Breast epithelium (tissue), 4 donors: ENCODE measurements at places on chromosomes 2 and 18. TPM values are rescaled to one million over a fixed set of nuclear protein-coding genes. Genes with fewer than 3 reads are reported as not detected.

DNA sequence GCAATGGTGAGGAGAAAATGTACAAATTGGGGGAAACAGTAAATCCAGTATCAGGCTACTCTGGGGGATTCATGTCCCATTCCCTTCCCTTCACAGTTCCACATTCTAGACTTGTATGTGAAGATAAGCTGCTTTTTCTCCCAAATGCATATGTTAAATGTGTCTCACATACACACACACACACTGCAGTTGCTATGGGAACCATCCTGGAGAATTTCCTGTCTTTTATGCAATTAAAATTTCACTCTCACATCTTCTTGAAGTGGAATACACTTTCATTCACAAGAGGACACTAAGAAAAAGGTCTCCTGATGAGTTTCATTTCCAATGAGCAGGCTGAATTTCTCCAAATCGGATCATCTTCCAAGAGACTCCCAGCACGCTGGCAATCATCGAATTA, 366.0 kb downstream of the LRATD1 start:
- no peaks in the 10 kb centered on the region for H3K27me3 ChIP-seq
- no peak for DNase-seq
- H3K4me3 ChIP-seq = no peak overlapping the region
- H3K36me3 ChIP-seq = no peaks in the 10 kb centered on the region
- H3K4me1 ChIP-seq = no peaks in the 10 kb centered on the region

The FHOD3 gene
- 13.0 TPM for total RNA-seq

DNA sequence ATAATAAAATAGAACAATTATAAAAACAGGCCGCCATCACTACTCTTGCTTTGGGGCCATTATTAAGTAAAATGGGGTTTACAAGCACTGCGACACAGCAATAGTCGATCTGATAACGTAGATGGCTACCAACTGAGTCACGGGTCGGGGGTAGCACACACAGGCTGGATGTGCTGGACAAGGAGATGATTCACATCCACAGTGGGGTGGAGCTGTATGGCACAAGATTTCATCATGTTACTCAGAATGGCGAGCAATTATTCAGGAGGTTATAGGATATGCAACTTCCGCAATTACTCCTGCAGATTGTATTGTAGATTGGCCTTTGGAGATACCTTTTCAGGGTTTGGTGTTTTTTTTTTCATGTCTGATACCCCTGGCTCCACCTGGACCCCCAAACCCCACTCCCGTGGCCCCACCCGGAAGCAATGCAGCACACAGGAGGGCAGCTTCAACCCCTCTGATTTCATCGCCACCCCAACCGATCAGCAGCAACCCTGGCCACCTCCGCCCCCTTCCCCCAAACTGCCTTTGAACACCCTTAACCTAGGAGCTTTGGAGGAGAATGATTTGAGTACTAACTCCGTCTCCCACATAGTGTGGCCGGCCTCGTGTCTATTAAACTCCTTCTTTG, 21.4 kb upstream of the MLPH start:
- no peaks in the 10 kb centered on the region for H3K36me3 ChIP-seq
- no peak overlapping the region for H3K27ac ChIP-seq
- DNase-seq = no peak
- no peak overlapping the region for H3K4me3 ChIP-seq

GRCh38 chr2:18639756-18640453, 50.5 kb upstream of the NT5C1B start:
- no peak overlapping the region for H3K4me3 ChIP-seq
- H3K4me1 ChIP-seq = no peaks in the 10 kb centered on the region
- no peaks in the 10 kb centered on the region for H3K36me3 ChIP-seq
- no peaks in the 10 kb centered on the region for H3K27me3 ChIP-seq

- H3K27me3 ChIP-seq = no peaks in the 10 kb centered on the region
- no peaks in the 10 kb centered on the region for H3K36me3 ChIP-seq
- H3K4me3 ChIP-seq = no peak overlapping the region
- H3K27ac ChIP-seq = peak overlapping the region; percentile 60
- H3K4me1 ChIP-seq = peaks cover 18% of the 10 kb centered on the region
- DNase-seq = no peak
These were observed 86.9 kb upstream of the RBBP8 start for GRCh38 chr18:22846088-22846683.

- H3K27me3 ChIP-seq = no peaks in the 10 kb centered on the region
- no peak overlapping the region for H3K4me3 ChIP-seq
- no peak overlapping the region for H3K27ac ChIP-seq
- no peaks in the 10 kb centered on the region for H3K36me3 ChIP-seq
- no peaks in the 10 kb centered on the region for H3K4me1 ChIP-seq
- DNase-seq = peak; percentile 30
These were observed 120.1 kb downstream of the CACNB4 start for GRCh38 chr2:151978709-151979108.

DNA sequence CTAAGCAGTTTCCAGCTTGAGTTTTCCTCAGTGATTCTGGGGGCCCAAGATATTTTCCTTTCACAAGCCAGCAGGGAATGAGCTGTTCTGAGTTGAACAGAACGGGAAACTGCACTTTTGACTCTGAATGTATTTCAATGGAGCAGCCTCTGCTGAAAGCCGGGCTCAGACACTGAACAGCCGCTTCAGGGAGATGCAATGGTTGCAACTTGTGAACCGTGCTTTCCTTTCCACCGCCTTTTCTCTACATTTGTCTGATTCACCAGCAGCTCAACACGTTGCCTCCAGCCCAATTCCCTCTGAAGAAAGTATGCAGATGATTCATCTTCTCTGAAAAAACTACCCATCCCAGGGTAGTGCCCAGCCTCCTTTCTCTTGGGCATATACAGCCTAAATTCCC, 119.3 kb upstream of the PKDCC start:
- H3K27ac ChIP-seq = no peak overlapping the region
- H3K36me3 ChIP-seq = no peaks in the 10 kb centered on the region
- no peaks in the 10 kb centered on the region for H3K4me1 ChIP-seq
- H3K4me3 ChIP-seq = no peak overlapping the region
- no peaks in the 10 kb centered on the region for H3K27me3 ChIP-seq

GRCh38 chr2:226185616-226186211, 613.9 kb downstream of the IRS1 start:
- H3K4me3 ChIP-seq = no peak overlapping the region
- H3K36me3 ChIP-seq = no peaks in the 10 kb centered on the region
- DNase-seq = no peak
- H3K4me1 ChIP-seq = no peaks in the 10 kb centered on the region
- no peaks in the 10 kb centered on the region for H3K27me3 ChIP-seq

- no peak overlapping the region for H3K4me3 ChIP-seq
- no peaks in the 10 kb centered on the region for H3K27me3 ChIP-seq
- H3K27ac ChIP-seq = no peak overlapping the region
- no peak for DNase-seq
- no peaks in the 10 kb centered on the region for H3K4me1 ChIP-seq
These were observed 15.0 kb downstream of the MGAT4A start for GRCh38 chr2:98715812-98716451.

DNA sequence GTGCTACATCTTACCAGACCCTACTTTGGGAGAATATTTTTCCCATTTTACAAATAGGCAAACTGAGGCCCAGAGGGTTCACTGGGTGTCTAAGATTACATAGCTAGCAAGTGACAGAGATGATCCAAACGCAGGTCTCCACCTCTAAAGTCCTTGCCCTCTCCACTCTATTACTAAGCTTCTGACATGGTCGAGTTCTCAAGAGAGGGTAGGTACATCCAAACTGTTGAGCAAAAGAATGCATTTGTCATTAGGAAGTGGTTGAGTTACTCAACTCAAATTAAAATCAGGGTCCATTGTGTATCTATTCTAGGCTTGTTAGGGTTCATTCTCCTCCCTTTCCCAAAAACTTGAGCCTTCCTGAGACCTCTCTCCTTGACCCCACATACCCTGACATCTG, 680.6 kb upstream of the FANCL start:
- no peak overlapping the region for H3K4me3 ChIP-seq
- DNase-seq = no peak
- H3K27me3 ChIP-seq = no peaks in the 10 kb centered on the region
- no peaks in the 10 kb centered on the region for H3K36me3 ChIP-seq
- H3K4me1 ChIP-seq = no peaks in the 10 kb centered on the region
- H3K27ac ChIP-seq = no peak overlapping the region

DNA sequence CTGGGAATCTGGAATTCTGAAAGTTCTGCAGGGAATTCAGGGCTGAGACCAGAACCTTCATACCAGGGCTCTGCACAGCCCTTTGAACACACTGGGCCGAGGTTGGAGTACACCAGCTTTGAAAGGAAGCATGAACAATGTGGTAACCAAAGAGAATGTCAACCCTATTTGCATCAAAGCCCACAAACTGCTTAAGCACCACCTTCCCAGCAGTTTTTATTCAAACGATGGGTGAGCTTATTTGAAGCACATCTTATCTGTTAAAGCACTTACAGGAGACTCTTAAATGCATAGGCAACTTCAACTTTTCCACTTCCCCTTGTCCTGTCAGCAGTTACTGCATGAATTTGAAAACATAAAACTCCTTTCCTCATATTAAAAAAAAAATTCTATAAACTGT, 96.6 kb downstream of the TXNL1 start:
- no peaks in the 10 kb centered on the region for H3K36me3 ChIP-seq
- no peak overlapping the region for H3K27ac ChIP-seq
- DNase-seq = no peak
- no peak overlapping the region for H3K4me3 ChIP-seq
- H3K27me3 ChIP-seq = no peaks in the 10 kb centered on the region

GRCh38 chr2:229566370-229566769, 148.0 kb downstream of the DNER start:
- H3K36me3 ChIP-seq = no peaks in the 10 kb centered on the region
- no peak overlapping the region for H3K27ac ChIP-seq
- no peaks in the 10 kb centered on the region for H3K27me3 ChIP-seq
- no peak for DNase-seq

- H3K4me1 ChIP-seq = no peaks in the 10 kb centered on the region
- H3K4me3 ChIP-seq = no peak overlapping the region
- no peaks in the 10 kb centered on the region for H3K36me3 ChIP-seq
- H3K27me3 ChIP-seq = no peaks in the 10 kb centered on the region
- H3K27ac ChIP-seq = no peak overlapping the region
These were observed 16.6 kb upstream of the APCDD1 start for GRCh38 chr18:10437837-10438236.

DNA sequence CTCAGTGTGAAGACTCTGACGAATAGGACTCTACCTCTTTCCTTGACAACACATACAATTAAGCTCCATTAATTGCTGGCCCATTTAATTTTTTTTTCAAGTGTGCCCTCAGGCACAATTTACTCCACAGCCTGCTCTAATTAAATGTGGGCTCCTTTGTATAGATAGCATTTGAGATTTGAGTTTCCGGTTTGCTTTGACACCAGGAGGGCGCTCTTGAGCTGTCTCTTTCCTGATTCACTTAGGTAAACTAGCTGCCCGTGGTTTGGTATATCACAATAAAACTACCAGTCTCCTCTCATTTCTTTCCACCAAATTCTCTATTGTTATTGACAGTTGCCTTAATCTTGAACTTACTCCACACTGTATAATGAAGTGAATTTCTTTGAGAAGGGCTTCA, 666.0 kb downstream of the DSC3 start:
- H3K36me3 ChIP-seq = no peaks in the 10 kb centered on the region
- no peaks in the 10 kb centered on the region for H3K27me3 ChIP-seq
- H3K4me3 ChIP-seq = no peak overlapping the region
- H3K4me1 ChIP-seq = no peaks in the 10 kb centered on the region
- H3K27ac ChIP-seq = no peak overlapping the region

The SRBD1 gene
- 21.1 TPM for total RNA-seq

GRCh38 chr18:78902795-78903435, 76.7 kb upstream of the SALL3 start:
- H3K4me3 ChIP-seq = no peak overlapping the region
- H3K27ac ChIP-seq = no peak overlapping the region
- H3K36me3 ChIP-seq = no peaks in the 10 kb centered on the region
- no peaks in the 10 kb centered on the region for H3K4me1 ChIP-seq
- no peaks in the 10 kb centered on the region for H3K27me3 ChIP-seq
- DNase-seq = no peak

GRCh38 chr2:121355488-121355887, 70.5 kb upstream of the TFCP2L1 start:
- H3K36me3 ChIP-seq = no peaks in the 10 kb centered on the region
- H3K4me1 ChIP-seq = no peaks in the 10 kb centered on the region
- H3K4me3 ChIP-seq = no peak overlapping the region
- H3K27me3 ChIP-seq = no peaks in the 10 kb centered on the region

DNA sequence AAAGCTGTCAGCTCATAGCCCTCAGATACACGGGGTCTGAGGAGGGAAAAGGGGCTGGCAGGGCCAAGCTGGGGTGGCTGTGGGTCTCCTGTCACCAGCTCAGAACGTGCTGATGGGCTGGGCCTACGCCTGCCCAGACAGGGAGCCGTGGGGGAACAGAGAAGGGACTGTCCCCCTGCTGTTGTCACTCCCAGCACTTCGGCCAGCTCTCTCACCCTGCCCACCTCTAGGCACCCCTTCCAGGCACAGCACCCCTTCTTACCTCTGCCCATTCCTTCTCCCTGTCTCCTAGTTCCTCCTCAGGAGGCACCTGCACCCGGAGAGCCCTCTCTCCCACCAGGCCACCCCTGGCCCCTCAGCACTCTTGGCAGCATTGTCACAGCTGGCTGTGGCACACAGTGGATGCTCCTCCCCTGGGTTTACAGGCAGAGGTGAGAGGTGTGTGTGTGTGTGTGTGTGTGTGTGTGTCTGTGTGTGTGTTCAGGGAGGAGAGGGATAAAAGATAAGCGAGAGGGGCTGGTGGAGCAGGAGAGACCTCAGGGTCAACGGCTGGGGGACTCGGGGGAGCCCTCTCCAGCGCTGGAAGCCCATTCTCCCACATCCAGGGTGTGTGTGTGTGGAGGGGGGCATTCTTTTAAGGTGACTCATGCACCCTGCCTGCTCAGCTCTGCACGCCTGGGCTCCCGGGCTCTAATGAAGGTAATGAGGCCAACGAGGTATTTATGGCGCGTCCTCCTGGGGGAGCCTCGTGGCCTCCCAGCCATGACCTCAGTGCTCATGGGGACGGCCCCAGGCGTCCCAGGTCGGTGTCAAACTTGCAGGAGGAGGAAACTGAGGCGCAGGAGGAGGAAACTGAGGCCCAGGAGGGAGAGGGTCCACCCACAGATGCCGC, 66.1 kb upstream of the SMAD7 start:
- H3K4me1 ChIP-seq = no peaks in the 10 kb centered on the region
- no peaks in the 10 kb centered on the region for H3K36me3 ChIP-seq
- H3K27me3 ChIP-seq = no peaks in the 10 kb centered on the region

The PAX3 gene
- 2.3 TPM for total RNA-seq

DNA sequence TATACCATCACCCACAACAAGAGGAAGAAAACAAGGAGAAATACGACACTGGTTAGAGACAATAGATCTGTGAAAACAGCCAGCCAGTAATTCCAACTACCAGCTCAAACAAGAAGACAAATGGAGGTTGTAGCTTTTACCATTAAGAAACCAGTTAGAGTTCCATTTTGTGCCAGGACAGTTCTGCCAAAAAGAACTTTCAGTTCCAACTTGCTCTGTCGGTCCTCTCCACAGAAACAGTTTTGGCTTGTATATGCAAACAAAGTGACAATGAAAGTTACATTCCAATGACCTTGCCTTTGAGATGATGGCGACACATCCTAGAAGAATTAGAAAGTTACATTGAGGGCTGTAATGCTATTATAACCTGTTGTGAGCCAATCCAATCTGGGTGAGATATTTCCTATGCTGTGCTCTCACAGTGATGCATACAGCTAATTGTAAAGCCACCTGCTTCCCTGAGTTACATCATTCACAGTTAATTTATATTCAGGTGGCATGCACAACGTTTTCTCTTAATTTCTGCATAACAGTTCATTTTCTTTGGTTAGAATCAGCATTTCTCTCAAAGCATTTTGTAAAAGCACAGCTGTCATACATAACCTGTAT, 1378.4 kb upstream of the PIK3C3 start:
- DNase-seq = no peak
- no peak overlapping the region for H3K4me3 ChIP-seq
- H3K36me3 ChIP-seq = no peaks in the 10 kb centered on the region
- H3K4me1 ChIP-seq = no peaks in the 10 kb centered on the region
- H3K27ac ChIP-seq = no peak overlapping the region
